Fibroblast of skin of right biceps (primary cell): ENCODE measurements at places on chromosomes 16 and 17.

- DNase-seq: no peak
These were observed 227.5 kb downstream of the SPECC1 start for GRCh38 chr17:20236578-20237227.

GRCh38 chr16:19744670-19745069 is 26.6 kb downstream of the IQCK start:
- DNase-seq: no peak

GRCh38 chr17:68461589-68461988 is 4.3 kb upstream of the WIPI1 start:
- DNase-seq: no peak

DNA sequence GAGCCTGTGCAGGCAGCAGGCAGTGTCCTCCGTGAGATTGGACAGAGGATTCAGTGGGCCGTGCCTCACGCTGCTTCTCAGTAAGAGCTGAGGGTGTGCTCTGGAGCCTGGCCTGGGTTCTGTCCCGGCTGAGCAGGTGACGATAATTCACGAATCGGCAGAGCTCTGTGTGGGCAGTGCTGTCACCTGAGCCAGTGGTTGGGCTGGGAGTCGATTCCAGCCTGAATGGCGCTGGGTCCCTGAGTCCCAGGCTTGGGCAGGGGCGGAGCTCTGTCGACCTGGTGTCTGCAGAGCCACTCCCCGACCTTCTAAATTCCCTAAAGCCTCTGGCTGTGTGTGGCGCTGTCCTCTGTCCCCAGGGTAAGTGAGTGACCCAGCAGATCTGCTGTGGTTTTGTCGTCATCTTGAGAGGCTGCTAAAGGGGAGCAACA is 8.4 kb downstream of the ACSF3 start:
- DNase-seq: no peak

DNA sequence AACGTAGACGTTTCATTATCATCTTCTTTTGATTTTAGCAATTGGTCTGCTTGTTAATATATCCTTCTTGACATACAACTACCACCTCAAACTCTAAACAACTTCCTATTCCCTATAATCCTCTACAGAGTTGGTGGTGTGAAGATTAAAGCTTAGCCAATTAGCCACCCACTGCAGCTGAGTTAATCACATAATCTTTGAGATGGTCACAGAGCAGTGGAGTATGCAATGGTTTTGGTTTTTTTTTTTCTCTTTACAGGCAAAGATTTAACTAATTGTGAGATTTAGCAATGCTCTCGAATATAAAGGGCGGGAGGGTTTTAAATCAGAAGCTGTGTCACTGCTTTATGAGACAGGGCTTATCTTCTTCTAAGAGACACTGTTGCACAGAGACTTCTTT is 37.0 kb downstream of the STX8 start:
- DNase-seq: no peak

GRCh38 chr17:79046197-79046915 is 22.4 kb downstream of the C1QTNF1 start:
- no peak for DNase-seq

GRCh38 chr17:62067165-62068145 is 2.4 kb upstream of the MED13 start:
- no peak for DNase-seq

GRCh38 chr17:48054238-48055185 is 6.4 kb downstream of the NFE2L1 start:
- peak; percentile 74 for DNase-seq

DNA sequence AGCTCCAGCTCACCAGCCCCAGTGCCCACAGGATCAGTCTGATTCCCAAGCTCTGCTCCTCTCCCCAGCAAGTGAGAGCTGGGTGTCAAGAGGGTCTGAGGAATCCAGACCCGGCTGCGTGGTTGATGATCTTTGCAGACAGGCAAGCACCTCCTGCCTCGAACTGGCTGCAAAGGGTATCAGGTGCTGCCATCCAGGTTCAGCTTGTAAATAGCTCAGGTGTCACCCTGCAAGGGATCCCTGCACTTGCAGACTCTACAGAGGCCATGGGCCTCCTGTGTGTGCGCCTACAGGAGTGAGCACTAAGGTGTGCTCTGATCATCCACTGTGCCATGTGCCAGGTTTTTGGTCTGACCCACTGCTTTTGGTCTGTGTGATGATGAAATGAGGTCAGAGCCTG is 16.2 kb downstream of the DEXI start:
- DNase-seq: no peak

DNA sequence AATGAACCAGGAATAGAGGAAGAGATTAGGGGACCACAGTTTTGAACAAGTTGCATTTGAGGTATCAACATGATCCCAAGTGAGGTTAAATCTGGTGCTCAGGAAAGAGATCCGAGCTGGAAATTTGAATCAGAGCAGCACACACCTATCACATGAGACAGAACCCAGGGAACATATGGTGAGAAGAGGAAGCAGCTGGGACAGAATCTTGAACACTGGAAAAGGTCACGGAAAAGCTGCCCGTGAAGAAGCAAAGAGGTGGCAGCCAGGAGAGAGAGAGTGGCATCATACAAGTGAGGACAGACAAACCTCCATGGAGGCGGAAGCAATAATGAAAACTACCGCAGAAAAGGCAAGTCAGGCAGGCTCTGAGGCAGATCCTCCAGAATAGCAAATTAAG is 36.1 kb downstream of the USP31 start:
- no peak for DNase-seq

DNA sequence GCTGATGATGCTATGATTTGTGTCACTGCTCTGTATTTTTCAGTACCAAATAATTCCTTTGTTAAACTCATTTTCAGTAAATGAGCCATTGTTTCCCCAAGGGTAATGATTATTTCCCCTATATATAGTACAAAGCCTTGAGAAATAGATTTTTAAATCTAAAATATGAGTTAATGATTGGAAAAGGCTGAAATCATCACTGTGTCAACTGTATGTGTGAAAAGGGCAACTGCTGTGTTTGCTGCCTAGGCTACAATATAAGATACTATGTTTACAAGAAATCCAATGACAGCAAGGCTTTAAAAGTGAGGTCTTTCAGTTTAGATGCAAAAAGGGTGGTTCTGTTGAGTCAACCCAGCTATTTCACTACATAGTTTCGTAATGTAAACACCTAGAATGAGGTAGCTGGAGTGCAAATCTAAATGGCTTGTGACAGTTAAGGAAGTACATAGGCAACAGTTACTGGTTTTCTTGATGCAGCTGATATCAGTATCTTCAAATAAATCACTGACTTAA is 15.3 kb downstream of the NLK start:
- DNase-seq: peak; percentile 21

- DNase-seq: peak; percentile 16
These were observed 26.6 kb upstream of the GINS2 start for GRCh38 chr16:85715169-85716021.

DNA sequence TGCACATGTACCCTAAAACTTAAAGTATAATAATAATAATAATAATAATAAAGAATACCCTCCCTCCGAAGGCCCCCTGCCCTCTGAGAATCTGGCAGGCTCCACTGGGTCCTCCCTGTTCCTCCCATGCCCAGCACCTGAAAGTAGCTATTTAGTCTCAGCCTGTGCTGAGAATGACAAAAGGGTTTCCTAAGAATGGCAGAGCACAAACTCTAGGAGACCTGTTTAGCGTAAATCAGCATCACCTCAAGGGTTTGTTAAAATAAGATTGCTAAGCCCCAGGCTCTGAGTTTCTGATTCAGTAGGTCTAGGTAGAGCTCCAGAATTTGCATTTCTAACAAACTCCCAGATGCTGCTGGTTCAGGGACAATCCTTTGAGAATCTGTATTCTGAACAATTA is 606.8 kb upstream of the CDH11 start:
- DNase-seq: no peak

DNA sequence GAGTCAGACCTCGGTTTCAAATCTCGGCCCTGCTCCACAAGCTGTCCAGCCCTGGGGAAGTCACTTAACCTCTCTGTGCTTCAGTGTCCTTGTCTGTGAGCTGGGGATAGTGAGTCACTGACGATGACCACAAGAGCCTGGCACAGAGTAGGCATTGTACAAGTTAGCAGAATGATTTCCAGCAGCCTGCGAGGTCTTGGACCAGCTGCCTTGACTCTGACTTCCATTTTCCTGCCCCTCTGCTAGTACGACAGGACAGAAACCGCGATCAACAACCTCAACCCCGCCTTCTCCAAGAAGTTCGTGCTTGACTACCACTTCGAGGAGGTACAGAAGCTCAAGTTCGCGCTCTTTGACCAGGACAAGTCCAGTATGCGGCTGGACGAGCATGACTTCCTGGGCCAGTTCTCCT is 20.7 kb downstream of the CPNE2 start:
- DNase-seq: no peak

DNA sequence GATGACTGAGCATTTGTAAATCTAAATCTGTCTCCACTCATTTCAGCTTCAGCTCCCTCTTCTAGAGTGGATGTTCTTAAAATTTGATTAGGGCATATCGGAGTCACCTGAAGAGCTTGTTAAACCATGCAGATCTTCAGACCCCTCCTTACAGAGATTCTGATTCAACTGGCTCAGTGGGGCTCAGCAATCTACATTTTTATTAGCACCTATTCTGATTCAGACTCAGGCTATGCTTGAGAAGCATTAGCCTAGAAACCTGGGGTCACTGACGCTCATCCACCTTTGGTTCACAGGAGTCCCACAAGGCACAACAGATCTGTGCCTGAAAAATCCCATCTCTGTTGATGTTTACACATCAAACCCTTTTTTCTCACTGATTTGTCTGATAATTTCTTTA is 365.6 kb downstream of the GRIN2A start:
- no peak for DNase-seq

DNA sequence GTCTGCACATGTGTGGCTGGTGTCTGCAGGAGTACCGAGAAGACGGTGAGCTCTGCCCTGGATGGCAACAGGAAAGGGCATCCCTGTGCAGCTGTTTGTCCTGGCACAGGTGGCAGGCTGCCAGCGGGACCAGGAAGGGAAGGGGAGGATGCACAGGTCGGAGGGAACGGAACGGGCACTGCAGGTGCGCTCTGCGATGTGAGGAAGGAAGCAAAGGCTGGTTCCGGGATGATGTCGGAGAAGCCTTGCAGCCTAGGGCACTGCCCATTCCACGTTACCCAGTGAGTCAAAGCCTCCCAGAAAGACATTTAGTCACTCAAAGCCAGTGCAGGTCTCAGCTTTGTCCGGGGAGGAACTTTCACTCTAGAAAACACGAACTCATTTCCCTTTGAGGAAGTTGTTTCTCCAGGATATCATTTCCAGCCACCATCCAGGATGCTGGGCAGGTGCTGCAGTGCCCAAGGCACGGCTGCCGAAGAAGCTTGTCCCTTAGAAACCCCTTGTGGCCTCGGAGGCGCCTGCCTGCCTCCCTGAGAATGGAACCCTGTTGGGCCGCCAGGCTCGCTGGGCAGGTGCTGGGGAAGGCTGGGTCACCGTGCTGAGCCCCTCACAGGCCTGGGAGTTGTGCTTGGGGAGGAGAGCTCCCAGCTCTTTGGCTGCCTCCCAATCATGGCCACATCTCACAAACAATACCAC is 4.5 kb upstream of the TMEM235 start:
- no peak for DNase-seq
